A673 (cell line): ENCODE measurements at places on chromosomes 5 and 9.
A peak's percentile ranks its signal among the peaks of the same experiment; 100 is the strongest.

DNA sequence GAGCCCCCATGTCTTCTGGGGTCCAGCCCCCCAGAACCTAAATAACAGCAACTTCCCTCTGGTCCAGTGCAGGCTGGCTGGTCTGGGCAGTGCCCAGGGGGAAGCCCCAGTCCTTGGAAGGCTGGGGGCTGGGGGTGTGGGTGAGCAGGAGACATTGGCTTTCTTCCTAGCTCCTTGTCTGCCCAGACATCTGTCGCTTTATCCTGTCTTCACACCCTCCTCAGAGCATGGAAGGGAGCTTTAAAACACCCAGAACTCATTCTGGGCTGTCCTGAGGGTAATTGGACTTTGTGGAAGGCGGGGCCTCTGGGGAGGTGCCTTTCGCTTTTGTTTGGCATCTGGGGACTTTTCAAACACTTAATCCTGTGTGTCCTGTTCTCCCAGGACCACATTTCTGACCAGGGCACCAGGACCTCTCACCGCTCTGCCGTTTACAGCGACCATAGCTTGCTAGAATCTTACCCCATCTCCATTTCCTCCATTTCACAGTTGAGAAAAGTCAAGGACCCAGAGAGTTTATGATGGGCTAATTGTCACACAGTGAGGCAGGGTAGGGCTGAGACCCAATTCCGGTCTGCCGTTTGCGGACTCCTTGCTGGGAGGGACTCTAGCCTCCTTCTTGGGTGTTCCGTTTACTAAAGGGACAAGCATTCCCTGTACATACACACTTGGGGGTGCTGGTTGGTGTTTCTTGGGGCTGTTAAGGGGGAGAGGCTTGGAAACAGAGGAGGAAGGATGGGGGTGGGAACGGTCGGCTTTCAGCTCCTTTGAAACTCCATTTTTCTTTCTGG is 1.1 kb downstream of the GSN start:
- DNase-seq: peak; percentile 32

GRCh38 chr5:147442224-147442623 is 67.6 kb downstream of the DPYSL3 start:
- DNase-seq: no peak

DNA sequence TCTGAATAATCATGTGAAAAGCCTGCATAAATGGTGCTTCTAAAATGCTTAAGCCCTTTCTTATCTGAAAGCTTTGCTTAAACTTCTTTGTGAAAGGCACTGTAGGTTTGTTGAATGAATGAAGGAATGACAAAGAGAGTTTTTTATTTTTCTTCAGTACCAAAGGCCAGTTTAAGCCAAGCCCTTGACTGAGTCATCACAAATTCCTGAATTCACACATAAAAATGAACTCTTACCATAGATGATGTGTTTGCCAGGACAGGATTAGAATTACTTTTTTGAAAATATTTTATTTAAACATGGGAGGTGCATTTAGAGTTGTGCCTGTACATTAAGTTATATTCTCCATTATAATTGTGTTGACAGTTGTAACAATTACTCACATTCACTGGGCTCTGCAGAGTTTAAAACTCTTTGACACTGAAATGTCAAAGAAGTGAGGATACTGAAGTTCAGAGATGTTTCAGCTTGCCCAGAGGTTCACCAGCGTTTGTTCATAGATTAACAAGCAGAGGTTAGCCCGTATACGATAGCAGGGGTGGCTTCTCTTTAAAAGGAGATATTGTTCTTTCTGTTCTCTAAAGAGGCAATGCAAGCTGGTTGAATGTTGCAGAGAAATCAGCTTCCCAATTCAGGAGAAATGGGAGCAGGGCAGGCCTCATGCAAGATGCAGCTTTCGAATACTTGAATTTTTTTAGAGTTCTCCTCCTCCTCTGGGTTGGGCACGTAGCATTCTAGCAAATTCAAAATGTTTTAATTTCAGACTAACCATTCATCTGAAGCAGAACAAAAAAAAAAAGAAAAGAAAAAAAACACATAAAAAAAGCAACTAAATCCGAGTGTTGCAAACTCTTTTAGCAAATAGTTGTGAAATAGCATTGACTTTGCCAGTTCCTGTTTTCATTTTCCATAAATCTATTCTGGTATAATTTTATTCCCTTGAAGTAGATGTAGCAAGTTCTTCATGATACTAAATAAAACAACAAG is 358.7 kb upstream of the KLF4 start:
- DNase-seq: no peak

- peak; percentile 59 for DNase-seq
Observed at GRCh38 chr5:1874771-1875220, 7.9 kb downstream of the IRX4 start.

- no peak for DNase-seq
Observed at GRCh38 chr9:123514766-123515165, 158.8 kb downstream of the CRB2 start.

- peak; percentile 14 for DNase-seq
Observed at GRCh38 chr5:143008809-143009521, 238.8 kb downstream of the ARHGAP26 start.

DNA sequence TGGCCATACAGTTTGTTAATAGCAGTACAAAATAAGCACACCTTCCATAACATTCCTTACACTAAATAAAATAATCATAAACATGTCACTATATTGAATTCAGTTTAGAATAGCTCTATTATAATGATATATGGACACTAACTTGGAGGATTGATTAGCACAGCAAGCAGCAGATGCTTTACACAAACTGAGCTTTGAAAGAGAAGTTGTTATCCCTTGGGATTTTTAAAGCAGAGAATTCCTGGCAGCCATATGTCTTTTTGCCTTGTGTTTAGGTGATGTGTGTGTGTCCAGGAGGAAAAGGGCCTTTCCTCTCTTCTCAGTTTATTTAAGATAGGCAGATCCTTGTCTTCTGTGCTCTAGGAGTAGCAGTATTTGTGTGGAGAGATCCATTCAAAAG is 232.2 kb upstream of the GRIN3A start:
- DNase-seq: no peak

DNA sequence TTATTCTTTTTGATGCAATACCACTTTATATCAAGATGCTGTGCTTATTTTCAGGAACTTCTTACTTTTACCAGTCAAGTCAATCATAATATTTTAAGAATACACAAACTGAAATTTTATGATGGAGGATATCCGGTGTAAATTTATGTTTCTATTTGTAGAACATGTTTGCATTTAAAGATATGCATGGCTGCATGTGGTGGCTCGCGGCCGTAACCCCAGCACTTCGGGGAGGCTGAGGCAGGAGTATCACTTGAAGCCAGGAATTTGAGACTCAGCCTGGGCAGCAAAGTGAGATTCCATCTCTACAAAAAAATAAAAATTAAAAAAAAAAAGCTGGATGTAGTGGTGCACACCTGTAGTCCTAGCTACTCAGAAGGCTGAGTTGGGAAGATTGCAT is 73.5 kb upstream of the ALDH1A1 start:
- DNase-seq: no peak

DNA sequence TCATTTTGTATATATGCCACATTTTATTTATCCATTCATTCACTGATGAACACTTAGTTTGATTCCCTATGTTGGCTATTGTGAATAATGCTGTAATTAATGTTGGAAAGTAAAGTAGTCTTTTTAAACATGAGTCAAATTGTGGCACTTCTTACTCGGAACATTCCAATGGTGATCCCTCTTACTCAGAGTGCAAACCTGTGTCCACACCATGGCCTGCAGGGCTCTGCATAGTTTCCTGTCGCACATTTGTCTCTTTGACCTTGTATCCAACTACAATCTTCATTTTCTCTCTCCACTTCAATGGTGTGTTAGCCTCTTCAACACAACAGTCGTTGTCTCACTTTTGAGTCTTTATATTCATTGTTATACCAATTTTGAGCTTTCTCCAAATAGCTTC is 98.1 kb upstream of the PAPPA start:
- DNase-seq: no peak

- DNase-seq: no peak
Observed at GRCh38 chr9:135574943-135575342, 13.4 kb downstream of the PAEP start.

DNA sequence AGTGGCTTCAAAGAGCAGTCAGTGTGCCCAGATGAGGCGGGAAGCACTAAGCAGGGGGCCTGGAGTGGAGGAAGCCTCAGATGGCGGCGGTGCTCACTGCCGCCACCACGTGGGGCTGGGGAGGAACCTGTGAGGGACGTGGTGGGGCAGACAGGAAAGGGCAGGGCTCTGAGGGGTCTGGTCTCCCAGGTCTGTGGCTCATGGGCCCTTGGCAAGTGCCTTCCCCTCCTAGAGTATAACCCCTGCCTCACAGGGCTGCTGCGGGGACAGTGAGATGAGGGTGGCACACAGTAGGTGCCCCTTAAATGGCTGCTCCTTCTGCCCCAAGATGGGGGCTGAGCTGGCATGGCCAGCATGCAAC is 26.6 kb downstream of the NR5A1 start:
- DNase-seq: peak; percentile 78

- no peak for DNase-seq
Observed at GRCh38 chr5:171622010-171622409, 163.6 kb upstream of the SMIM23 start.

GRCh38 chr5:124658867-124659557 is 87.4 kb downstream of the ZNF608 start:
- no peak for DNase-seq

- peak; percentile 11 for DNase-seq
Observed at GRCh38 chr5:124790895-124791732, 44.7 kb upstream of the ZNF608 start.

DNA sequence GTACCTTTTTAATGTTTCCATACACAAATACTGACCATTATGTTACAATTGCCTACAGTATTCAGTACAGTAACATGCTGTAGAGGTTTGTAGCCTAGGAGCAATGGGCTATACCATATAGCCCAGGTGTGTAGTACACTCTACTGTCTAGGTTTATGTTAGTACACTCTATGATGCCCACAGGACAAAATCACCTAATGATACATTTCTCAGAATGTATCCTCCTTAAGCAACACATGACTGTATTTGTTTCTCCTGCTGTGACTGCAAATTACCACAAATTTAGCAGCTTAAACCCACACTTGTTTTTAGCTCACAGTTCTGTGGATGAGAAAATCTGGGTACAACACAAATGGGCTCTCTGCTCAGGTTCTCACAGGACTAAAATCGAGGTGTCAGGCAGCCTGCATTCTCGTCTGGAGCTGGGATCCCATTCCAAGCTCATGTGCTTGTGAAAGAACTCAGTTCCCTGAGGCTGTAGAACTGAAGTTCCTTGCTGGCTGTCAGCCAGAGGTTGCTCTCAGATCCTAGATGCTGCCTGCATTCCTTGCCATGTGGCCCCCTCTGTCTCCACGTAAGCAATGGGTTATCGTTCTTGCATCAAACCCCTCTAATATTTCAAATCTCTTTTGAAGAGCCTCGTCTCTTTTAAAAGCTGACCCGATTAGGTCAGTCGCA is 38.6 kb upstream of the PIK3R1 start:
- DNase-seq: peak; percentile 6

- no peak for DNase-seq
Observed at GRCh38 chr5:150625831-150626746, 14.4 kb upstream of the SYNPO start.

DNA sequence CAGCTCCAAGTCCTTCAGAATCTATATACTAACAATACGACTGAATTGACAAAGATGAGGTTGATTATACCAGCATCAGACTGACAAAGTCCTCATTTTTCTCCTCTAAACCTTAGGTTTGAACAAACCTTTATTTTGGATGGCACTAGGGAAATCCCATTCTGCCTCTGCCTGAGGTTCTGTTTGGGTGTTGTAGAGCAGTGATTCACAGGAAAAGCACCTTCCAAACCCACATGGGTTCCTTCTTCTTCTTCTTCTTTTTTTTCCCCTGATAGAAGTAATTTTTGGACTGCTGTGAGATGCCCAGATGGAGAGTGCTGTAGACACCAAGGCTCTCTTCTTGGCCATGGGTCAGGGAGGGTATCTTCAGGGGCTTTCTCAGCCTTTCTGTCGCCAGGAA is 164.9 kb upstream of the PAPPA start:
- no peak for DNase-seq

- no peak for DNase-seq
Observed at GRCh38 chr9:71479621-71480020, 288.7 kb downstream of the CEMIP2 start.

DNA sequence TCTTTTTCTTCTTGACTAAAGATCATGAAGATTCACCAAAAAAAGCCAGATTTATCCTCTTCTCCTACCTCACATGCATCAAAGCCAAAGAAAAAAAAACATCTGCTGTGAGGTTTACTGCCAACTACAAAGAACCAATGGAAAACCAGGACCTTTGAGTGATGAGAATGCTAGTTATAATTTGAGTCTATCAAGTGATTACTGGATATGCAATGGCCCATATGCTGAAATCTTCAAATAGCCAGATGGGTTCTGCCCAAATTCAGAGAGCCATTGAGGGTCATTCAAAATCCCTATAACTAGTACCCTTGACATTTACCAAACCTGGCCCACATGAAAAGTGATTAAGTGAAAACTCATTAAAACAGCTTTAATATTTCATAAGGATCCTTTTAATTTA is 78.4 kb upstream of the ACO1 start:
- DNase-seq: no peak

- DNase-seq: no peak
Observed at GRCh38 chr5:9505225-9505624, 40.6 kb downstream of the SEMA5A start.

DNA sequence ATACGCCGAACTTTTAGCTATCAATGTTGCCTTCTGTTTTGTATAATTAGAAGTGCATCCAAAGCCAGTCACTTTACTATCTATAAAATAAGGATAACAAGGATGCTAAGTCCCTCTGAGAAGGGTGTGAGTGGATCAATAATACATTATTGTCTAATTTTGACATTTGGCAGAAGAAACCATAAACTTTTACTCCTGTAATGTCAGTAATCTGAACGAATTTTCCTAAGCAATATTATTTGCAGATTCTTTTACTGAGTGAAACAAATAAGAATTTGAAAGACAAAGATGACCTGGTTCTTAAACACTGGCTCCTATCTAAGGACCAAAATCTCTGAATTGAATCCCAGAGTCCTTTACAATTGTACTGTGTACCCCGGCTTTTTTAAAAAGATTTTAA is 126.6 kb upstream of the TMEM161B start:
- DNase-seq: no peak

DNA sequence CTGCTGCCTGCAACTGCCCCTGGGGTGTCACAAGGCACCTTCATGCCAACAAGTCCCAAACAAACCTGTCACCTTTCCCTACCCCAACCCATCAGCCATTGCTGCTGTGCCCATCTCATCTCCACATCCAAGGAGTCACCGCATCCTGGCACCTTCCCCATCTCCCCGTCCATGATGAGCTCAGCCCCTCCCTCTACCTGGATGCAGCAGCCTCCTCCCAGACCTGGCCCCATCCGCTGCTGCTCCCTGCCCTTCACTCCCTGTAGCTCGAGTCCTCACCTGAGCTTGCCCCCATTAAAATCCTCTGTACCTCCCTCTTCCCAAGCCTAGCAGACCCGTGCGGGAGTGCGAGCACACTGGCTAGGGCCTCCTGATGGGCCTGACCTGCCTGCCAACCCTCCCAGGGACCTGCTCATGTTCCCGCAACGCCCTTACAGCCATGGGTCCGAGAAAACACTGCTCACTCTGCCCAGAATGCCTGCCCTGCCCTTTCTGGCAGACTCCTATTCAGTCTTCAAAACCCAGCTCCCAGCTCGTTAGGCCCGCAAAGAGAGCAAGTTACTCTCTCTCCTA is 110.6 kb downstream of the ADAMTS2 start:
- DNase-seq: no peak
